ENCODE measurements at places on chromosomes 5 and 9.

DNA sequence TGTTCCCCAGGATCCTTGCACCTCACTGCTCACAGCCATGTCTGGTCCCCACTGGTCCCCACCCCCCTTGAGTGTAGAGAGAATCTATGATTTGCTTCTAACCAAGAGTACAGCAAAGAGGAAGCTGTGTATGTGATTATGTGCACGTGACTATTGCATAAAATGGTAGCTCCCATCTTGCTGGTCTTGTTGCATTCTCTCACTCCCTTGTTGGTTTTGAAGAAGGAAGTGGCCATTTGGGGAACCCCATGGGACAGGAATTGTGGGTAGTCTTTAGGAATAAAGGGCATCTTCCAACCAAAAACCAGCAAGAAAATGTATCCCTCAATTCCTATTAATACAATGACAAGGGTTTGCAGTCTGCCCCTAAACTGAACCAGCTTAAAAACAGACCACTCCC, 5.2 kb upstream of the FCN2 start:
- H3K36me3 ChIP-seq, result no peaks in the 10 kb centered on the region
- no peaks in the 10 kb centered on the region for H3K4me1 ChIP-seq
- H3K27ac ChIP-seq, result no peak overlapping the region
- no peaks in the 10 kb centered on the region for H3K27me3 ChIP-seq
- no peak overlapping the region for H3K4me3 ChIP-seq

DNA sequence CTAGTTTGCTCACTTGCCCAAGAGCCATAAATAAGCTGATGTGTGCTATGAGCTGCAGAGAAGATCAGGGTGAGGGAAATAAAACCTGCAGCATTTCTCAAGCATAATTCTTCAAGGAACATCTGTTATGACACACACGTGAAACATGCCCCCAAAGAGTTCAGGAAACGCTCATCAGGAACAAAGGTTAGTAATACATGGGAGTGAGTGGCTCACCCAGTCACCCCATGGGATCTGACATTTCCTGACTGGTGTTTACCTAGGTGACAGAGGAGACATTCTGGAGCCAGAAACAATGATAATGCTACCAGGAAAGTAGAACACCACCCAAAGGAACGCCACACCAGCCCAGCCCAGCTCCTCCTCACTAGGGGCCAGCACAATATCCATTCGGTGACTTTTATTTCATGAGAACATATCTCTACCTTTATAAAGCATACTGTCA, 66.0 kb downstream of the FRMD3 start:
- H3K27ac ChIP-seq, result no peak overlapping the region
- H3K27me3 ChIP-seq, result no peaks in the 10 kb centered on the region
- no peaks in the 10 kb centered on the region for H3K36me3 ChIP-seq
- H3K4me1 ChIP-seq, result no peaks in the 10 kb centered on the region

DNA sequence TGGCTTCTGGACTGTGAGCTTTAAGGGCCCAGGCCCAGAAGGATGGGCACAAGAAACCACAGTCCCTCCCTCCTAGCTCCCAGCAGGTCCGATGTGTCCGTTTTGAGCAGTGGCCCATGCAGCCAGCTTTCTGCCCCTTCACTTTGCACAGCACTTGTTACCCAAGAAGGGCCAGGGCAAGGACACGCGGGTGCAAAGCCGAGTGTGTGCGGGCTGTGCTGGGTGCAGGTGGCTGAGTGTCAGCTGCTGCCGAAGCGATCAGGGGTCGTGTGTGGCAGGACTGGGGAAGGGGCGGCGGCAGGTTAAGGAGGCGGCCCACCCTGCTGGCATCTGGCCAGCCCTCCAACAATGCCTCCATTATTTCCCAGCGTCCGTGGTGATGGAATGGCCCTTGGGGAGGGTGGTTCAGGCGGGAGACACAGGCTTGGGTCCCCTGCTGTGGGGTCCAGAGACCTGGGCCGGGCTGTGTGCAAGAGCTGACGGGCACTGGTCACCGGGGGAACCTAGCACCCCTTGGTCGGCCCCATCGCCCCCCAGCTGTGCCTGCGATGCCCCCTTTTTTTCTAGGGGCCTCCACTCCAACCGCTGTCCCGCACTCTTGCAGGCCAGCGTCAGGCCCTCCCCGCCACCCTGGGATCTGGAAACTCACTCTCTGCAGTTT, 653 bp downstream of the LHX3 start:
- no peak for DNase-seq
- no peaks in the 10 kb centered on the region for H3K36me3 ChIP-seq
- peaks cover 52% of the 10 kb centered on the region for H3K27me3 ChIP-seq
- H3K4me3 ChIP-seq, result no peak overlapping the region
- no peaks in the 10 kb centered on the region for H3K4me1 ChIP-seq
- H3K27ac ChIP-seq, result no peak overlapping the region

DNA sequence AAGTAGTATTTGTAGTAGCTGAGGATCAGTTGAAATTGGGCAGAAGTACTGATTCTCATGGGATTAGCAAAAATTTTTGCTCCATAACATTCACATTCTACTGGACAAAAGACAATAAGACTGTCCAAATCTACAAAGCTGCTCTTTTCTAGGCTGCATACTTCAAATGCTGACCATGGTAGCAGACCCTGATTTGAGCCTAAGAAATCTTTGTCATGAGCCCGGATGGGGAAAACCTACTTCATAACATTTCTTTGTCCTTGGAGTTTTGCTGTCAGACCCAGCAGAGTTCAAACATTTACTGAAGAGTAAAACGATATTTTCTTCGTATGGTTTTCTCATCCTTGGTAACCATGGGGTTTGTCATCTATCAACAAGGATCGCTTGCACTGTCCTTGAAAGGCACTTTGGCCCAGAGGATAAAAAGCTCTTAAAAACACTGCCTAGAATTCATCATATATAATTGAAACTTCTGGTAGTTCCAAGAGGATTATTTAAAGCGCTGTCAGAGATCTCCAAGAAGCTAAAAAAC, 216.9 kb downstream of the CAVIN4 start:
- H3K36me3 ChIP-seq, result no peaks in the 10 kb centered on the region
- no peak overlapping the region for H3K27ac ChIP-seq

- no peak overlapping the region for H3K4me3 ChIP-seq
- no peak overlapping the region for H3K27ac ChIP-seq
- no peaks in the 10 kb centered on the region for H3K4me1 ChIP-seq
- DNase-seq, result peak; percentile 46
Observed at GRCh38 chr9:108142504-108143201, 653.1 kb upstream of the KLF4 start.

- H3K27me3 ChIP-seq, result no peaks in the 10 kb centered on the region
- no peaks in the 10 kb centered on the region for H3K36me3 ChIP-seq
- H3K4me3 ChIP-seq, result no peak overlapping the region
Observed at GRCh38 chr9:34059281-34059680, 10.6 kb upstream of the UBAP2 start.

GRCh38 chr5:109546461-109546860, 136.7 kb upstream of the PJA2 start:
- no peak overlapping the region for H3K27ac ChIP-seq
- H3K27me3 ChIP-seq, result no peaks in the 10 kb centered on the region
- no peaks in the 10 kb centered on the region for H3K36me3 ChIP-seq
- no peak for DNase-seq
- H3K4me3 ChIP-seq, result no peak overlapping the region

- no peaks in the 10 kb centered on the region for H3K27me3 ChIP-seq
- H3K4me3 ChIP-seq, result no peak overlapping the region
- no peak for DNase-seq
- H3K27ac ChIP-seq, result no peak overlapping the region
- H3K4me1 ChIP-seq, result no peaks in the 10 kb centered on the region
- H3K36me3 ChIP-seq, result peaks cover 12% of the 10 kb centered on the region
Observed at GRCh38 chr9:120820095-120820494, 22.6 kb downstream of the PSMD5 start.

DNA sequence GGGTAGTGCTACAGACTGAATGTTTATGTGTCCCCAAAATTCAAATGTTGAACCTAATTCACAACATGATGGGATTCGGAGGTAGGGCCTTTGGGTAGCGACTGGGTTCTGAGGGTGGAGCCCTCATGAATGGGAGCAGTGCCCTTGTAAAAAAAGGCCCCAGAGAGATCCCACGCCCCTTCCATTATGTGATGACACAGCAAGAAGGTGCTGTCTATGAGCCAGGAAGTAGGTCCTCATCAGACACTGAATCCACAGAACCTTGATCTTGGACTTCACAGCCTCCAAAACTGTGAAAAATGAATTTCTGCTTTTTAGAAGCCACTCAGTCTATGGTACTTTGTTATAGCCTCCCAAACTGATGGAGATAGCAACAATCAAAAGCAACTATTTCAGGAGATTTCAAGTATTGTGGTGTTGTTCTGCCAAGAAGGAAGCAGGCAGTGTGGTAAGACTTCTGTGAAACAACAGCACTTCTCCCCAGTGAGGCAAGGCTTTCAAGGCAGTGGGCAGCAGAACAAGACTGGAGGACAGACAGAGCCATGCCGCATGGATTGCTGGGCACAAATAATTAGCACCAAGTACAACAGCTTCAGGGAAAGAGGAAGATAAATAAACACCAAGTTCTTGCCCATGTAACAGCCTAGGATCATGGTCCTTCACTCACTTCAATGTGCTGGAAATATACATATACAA, 76.1 kb downstream of the OR2K2 start:
- no peak overlapping the region for H3K4me3 ChIP-seq
- no peaks in the 10 kb centered on the region for H3K4me1 ChIP-seq
- no peaks in the 10 kb centered on the region for H3K36me3 ChIP-seq
- no peaks in the 10 kb centered on the region for H3K27me3 ChIP-seq
- no peak for DNase-seq

DNA sequence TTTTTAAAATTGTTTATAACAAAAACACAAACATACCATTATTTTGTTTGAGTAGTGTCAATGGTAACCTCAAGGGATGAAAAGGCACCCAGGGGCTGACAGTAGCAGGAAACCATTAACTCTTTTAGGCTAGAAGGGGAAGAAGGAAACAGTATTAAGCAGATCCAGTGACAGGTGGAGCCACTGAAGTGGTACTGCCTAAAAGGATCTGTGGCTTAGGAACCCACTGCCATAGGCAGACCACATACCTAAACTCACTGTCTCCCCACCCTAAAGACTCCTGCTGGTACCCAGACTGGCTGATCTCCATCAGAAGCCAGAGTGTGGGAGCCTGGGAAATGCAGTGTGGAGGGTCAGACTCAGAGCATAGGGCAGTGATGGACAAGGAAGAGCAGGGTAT, 13.5 kb downstream of the RLN1 start:
- no peak overlapping the region for H3K4me3 ChIP-seq
- H3K4me1 ChIP-seq, result no peaks in the 10 kb centered on the region
- no peaks in the 10 kb centered on the region for H3K27me3 ChIP-seq
- no peaks in the 10 kb centered on the region for H3K36me3 ChIP-seq

DNA sequence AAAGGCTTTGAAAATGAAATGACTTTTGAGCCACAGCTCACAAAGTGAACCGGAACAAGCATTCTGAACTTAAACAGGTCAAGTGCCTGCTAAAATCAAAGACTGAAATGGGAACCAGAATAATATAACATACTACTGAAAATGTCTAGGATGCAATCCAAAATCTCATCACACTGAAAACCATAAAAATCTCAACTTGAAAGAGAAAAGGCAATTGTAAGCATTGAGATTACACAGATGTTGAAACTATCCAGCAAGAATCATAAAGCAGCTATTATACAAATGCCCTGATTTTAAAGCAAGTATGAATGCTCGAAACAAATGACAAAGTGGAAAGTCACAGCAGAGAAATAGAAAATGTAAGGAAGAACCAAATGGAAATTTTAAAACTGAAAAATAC, 211.5 kb upstream of the GAS1 start:
- no peaks in the 10 kb centered on the region for H3K27me3 ChIP-seq
- H3K4me3 ChIP-seq, result no peak overlapping the region
- no peak for DNase-seq
- H3K4me1 ChIP-seq, result no peaks in the 10 kb centered on the region

- no peak overlapping the region for H3K4me3 ChIP-seq
- no peaks in the 10 kb centered on the region for H3K4me1 ChIP-seq
- no peak for DNase-seq
- H3K27ac ChIP-seq, result no peak overlapping the region
- H3K27me3 ChIP-seq, result no peaks in the 10 kb centered on the region
Observed at GRCh38 chr5:69034898-69035297, 58.9 kb upstream of the SLC30A5 start.

DNA sequence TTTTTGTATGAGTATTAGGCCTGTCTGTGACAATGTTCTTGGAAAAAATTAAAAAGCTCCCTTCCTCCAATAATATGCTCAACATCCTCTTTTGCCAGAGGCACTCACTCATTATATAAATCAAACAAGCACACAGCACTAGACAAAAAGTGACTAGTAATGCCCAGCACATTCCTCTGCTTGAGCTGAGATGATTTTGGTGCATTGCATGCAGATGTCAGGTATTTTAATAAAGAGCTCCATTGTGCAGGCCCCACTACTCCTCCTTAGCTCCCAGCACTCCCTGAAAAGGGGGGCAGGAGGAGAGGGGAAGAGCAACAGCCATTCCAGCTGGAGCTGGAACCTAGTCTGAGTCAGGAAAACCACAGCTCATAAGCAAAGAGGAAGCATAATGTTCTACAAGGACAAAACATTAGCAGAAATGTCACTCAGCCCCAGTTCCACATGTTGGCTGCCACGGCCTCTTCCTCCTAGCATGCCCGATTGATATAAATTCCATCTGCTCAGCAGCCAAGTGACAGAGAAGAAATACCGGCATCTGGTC, 348.5 kb downstream of the BNC2 start:
- H3K27ac ChIP-seq, result no peak overlapping the region
- no peak overlapping the region for H3K4me3 ChIP-seq
- H3K4me1 ChIP-seq, result peaks cover 10% of the 10 kb centered on the region

DNA sequence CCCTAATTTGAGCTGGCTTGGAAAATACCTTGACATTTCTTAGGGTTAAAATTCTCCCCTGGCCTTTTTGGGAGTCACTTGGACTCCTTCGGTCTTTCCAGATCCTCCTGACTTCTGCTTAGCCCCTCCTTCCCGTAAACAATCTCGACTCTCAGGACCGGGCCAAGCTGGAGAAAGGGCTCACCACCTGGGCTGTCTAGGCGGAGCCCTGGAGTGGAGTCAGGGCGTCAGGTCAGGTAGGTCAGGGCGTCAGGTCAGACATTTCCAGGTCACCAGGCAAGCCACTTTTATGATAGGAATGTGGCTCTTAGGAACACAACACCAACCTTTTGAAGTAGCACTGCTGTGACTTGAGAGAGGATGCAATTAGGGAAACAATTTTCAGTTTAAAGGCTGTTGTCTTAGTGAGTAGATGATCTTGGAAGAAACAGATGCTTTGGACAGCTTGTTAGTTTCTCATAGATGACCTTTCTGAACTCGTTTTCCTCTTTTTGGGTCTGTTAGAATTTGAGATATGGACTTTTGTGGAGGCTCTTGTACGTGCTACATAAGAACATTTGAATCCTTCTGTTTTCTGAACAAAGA, 12.8 kb downstream of the OSTF1 start:
- no peak overlapping the region for H3K4me3 ChIP-seq
- H3K4me1 ChIP-seq, result no peaks in the 10 kb centered on the region
- DNase-seq, result no peak
- H3K27ac ChIP-seq, result no peak overlapping the region
- no peaks in the 10 kb centered on the region for H3K27me3 ChIP-seq
- H3K36me3 ChIP-seq, result no peaks in the 10 kb centered on the region

GRCh38 chr5:125712397-125712796, 710.8 kb upstream of the GRAMD2B start:
- H3K36me3 ChIP-seq, result no peaks in the 10 kb centered on the region
- H3K4me3 ChIP-seq, result no peak overlapping the region
- no peak overlapping the region for H3K27ac ChIP-seq
- no peaks in the 10 kb centered on the region for H3K4me1 ChIP-seq
- H3K27me3 ChIP-seq, result no peaks in the 10 kb centered on the region

Data from mesendoderm (in vitro differentiated cells).